ENCODE measurements at places on chromosomes 1 and 21. TPM values are rescaled to one million over a fixed set of nuclear protein-coding genes. Genes with fewer than 3 reads are reported as not detected.

Gene SYT6
- 0.61 TPM for total RNA-seq

Gene TPR
- 43.4 TPM for total RNA-seq

Gene SPATA45
- total RNA-seq = not detected

Gene FHAD1
- 0.82 TPM for total RNA-seq

Gene C1orf185
- not detected for total RNA-seq

Gene CHAF1B
- total RNA-seq = 10.5 TPM

Gene RUNX3
- total RNA-seq = 5.7 TPM

Gene S100A2
- 28.6 TPM for total RNA-seq

Gene C1orf53
- total RNA-seq = 6.6 TPM

Gene DCST1
- not detected for total RNA-seq

Gene RGSL1
- not detected for total RNA-seq

Gene PPP1R15B
- 31.9 TPM for total RNA-seq

Gene OR2T4
- not detected for total RNA-seq

Gene SYTL1
- 0.56 TPM for total RNA-seq

Gene FLG
- total RNA-seq = 0.02 TPM

Gene MRAP
- total RNA-seq = not detected

Gene NLRP3
- total RNA-seq = not detected

Gene SPRR1A
- not detected for total RNA-seq

Gene LHX8
- total RNA-seq = 1.2 TPM

Gene COL18A1
- total RNA-seq = 180 TPM

Gene FOXO6
- total RNA-seq = 0.49 TPM

Gene IL19
- total RNA-seq = not detected

Gene GBP6
- total RNA-seq = not detected

Gene PROX1
- 0.18 TPM for total RNA-seq

Gene FAM89A
- total RNA-seq = 16.3 TPM

Gene ETV3L
- not detected for total RNA-seq

Gene GJA5
- total RNA-seq = not detected

Gene ESRRG
- total RNA-seq = not detected

Gene MAP10
- total RNA-seq = 0.92 TPM

Gene GCSAML
- total RNA-seq = not detected

Gene NCAM2
- not detected for total RNA-seq

Gene CLDN19
- total RNA-seq = not detected

Gene HSPG2
- 76.7 TPM for total RNA-seq

Gene RGS13
- total RNA-seq = not detected

Gene AMY2B
- 0.48 TPM for total RNA-seq

Gene IL22RA1
- 7.3 TPM for total RNA-seq

Gene CSF3R
- not detected for total RNA-seq

Gene SH2D1B
- 0.18 TPM for total RNA-seq

Gene CASZ1
- 3.0 TPM for total RNA-seq

Gene PTPN22
- not detected for total RNA-seq

Gene KCNQ4
- 0.28 TPM for total RNA-seq

Gene SPAG17
- not detected for total RNA-seq

Gene FAM151A
- 0.15 TPM for total RNA-seq

Gene NMNAT1
- 2.9 TPM for total RNA-seq

Gene CYP4X1
- not detected for total RNA-seq

Gene CATSPERE
- total RNA-seq = 0.18 TPM

Gene CACNA1S
- not detected for total RNA-seq

Gene A3GALT2
- total RNA-seq = not detected

Gene TFF2
- not detected for total RNA-seq

Gene ACTN2
- total RNA-seq = not detected

Gene S100A12
- total RNA-seq = not detected

Gene TBX15
- total RNA-seq = not detected

Gene NECTIN4
- 2.9 TPM for total RNA-seq

Gene LEPROT
- 39.6 TPM for total RNA-seq

Gene CLCA4
- total RNA-seq = not detected

Measured in A549 treated with ZK216348 at 1 μM for 4 hours (cell line).